ENCODE measurements at places on chromosomes 6 and 20. TPM values are rescaled to one million over a fixed set of nuclear protein-coding genes. Genes with fewer than 3 reads are reported as not detected.

IMPG1 gene
- not detected for total RNA-seq

DSP gene
- 50.1 TPM for total RNA-seq

APOBEC2 gene
- not detected for total RNA-seq

TMEM170B gene
- total RNA-seq = 1.0 TPM

PDE10A gene
- total RNA-seq = 36.3 TPM

CDH4 gene
- total RNA-seq = 6.0 TPM

TNXB gene
- total RNA-seq = 0.92 TPM

SYCP2 gene
- 0.92 TPM for total RNA-seq

ERVFRD-1 gene
- not detected for total RNA-seq

IDH3B gene
- 132 TPM for total RNA-seq

B4GALT5 gene
- 47.6 TPM for total RNA-seq

SPTLC3 gene
- total RNA-seq = 0.03 TPM

RNF182 gene
- 3.2 TPM for total RNA-seq

SYNDIG1 gene
- total RNA-seq = 2.0 TPM

TMC2 gene
- total RNA-seq = not detected

DPPA5 gene
- total RNA-seq = not detected

COL11A2 gene
- total RNA-seq = 0.77 TPM

MATN4 gene
- 0.08 TPM for total RNA-seq

SYNE1 gene
- 41.3 TPM for total RNA-seq

OR2H1 gene
- total RNA-seq = not detected

REM1 gene
- total RNA-seq = 0.10 TPM

ATP6V1G2 gene
- total RNA-seq = 0.62 TPM

SRSF12 gene
- 0.80 TPM for total RNA-seq

RFX6 gene
- total RNA-seq = not detected

FLRT3 gene
- total RNA-seq = 2.0 TPM

KCNK5 gene
- 1.1 TPM for total RNA-seq

NRM gene
- 22.2 TPM for total RNA-seq

PTGIS gene
- not detected for total RNA-seq

SAMHD1 gene
- total RNA-seq = 6.4 TPM

RIPOR2 gene
- total RNA-seq = not detected

NRN1 gene
- total RNA-seq = 0.79 TPM

PPP1R14C gene
- total RNA-seq = 0.83 TPM

OR12D3 gene
- not detected for total RNA-seq

ZBP1 gene
- total RNA-seq = 0.07 TPM

Data from A549 treated with CpdA at 1 μM for 4 hours (cell line).